Activated CD4-positive, alpha-beta T cell treated with anti-CD3 and anti-CD28 coated beads, Interleukin-2, Interleukin-6, amounts not matched to agents 100 ng/mL and 50 ng/mL, durations not matched to agents 16 hours and 8 hours (primary cell): ENCODE measurements at places on chromosomes 3 and 15.

- peak; percentile 95 for DNase-seq
These were observed at the start of gene UMPS for GRCh38 chr3:124730129-124730940. Gene UMPS (plus strand): TSS chr3:124730452. CDS start chr3:124730472, 20 bp downstream.

- DNase-seq, result peak; percentile 25
These were observed 646 bp upstream of the SLC35G2 start for GRCh38 chr3:136818191-136818768.

GRCh38 chr15:99143655-99144610 is 39.1 kb downstream of the SYNM start:
- no peak for DNase-seq

GRCh38 chr3:10577486-10577885 is 72.1 kb upstream of the ATP2B2 start:
- DNase-seq, result no peak

DNA sequence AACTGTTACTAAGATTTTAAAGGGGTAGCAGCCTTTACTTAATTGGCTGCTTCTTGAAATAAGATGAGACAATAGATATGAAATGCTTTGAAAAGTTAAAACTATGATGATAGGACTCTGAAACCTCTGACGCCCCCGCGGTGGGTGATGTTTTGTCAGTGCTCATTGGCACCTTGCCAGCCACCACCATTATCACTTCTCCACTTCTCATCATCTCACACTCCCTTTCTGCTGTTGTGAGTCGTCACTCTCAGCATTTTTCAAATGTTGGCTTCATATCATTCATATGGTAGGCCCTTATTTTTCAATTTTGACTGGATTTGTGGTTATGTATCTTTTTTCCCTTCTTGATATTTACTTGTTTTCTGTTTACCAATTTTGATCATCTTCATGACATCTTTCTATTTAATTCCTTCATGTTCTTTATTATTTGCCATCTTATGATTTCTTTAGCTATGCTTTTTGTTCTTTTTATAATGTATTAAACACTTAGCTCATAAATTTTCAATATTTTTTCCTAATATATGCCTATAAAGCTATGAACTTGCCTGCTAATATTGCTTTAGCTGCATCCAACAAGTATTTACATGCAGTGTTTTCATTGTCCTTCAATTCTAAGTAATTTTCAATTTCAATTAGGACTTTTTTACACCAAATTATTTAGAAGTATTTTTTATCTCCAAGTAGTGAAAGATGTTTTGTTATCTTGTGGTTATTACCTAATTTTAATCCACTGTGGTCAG is 30.3 kb upstream of the SKOR1 start:
- DNase-seq, result no peak

- no peak for DNase-seq
These were observed 139.8 kb downstream of the IGF1R start for GRCh38 chr15:98787936-98788757.

- no peak for DNase-seq
These were observed 125.8 kb upstream of the STT3B start for GRCh38 chr3:31406896-31407295.

DNA sequence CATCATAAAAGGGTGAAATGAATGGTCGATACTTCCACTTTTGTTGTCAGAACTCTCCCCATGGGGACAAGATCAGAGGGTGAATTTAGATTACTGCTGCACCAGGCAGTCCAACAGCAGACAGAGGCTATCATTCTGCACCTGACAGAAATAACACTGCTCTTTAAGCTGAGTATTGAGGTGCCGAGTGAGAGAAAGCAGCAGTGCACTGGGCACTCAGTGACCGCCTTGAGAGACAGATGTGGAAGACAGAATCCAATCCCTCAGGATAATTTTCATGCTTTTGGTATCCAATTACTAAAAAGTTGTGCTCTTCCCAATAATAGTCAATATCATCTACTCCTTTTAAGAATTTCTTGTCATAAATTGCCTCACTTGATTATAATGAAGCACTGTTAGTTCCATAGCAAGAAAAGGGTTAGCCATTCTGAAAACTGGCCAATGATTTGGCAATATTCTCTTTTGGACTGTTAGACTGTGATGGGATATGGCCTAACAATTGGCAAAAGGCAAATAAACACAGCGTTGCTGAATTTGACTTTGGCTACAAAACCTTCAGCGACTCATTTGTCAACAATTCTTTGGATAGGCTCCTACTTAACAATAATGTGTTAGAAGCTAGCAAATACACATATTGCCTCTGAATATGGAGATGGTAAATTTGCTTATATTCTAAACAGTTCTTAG is 5.5 kb downstream of the FGF7 start:
- no peak for DNase-seq

DNA sequence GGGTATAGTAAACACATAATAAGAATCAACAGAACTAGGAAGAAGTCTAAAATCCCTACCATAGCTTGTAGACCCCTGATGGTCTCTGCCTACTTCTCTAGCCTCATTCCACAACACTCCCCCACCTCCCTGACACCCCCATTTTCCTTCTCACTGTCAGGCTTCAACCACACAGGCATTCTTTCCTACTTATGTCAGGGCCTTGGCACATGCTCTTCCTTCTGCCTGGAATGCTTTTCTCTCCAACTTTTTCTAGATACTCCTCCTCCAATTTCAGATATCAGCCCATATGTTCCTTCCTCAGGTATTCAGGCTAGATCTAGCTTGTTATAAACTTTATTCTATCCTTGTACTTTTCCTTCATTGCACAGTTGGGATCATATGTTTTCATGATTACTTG is 106.0 kb upstream of the MRPL3 start:
- no peak for DNase-seq

DNA sequence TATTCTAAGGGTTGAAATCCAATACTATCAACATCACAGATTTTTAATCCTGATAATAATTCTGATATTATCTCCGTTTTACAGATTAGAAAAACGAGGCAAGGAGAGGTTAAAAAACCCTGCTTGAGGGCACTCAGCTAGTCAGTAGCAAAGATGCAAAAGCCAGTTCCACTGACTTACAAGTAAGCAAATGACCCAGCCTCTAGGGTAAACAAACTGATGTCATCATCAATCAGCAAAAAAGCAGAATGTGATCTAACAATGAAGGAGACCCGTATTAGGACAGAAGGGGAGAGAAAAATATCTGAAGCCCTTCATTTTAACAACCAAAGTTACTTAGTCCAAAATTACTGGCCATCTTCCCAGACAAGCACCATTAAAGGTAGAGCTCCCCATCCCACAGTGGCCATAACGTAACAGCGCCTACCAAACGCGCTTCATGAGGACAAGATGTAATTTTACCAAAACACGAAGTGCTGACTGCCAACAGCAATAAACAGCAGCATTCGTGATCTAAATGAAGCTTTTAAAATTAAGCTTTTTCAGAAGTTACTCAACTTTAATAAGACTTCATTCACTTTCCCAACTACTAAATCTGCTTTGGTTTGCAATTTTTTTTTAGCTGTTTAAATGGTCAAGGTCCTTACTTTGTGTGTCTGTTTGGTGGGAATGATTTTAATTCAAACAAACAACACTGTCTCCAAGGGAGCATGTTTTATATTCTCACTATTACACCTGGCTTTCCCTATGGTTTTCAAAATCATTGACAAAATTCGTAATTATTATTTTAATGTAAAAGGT is 176.6 kb downstream of the OSBPL10 start:
- no peak for DNase-seq
